ENCODE measurements at places on chromosomes 3 and 15. TPM values are rescaled to one million over a fixed set of nuclear protein-coding genes. Genes with fewer than 3 reads are reported as not detected.

DNA sequence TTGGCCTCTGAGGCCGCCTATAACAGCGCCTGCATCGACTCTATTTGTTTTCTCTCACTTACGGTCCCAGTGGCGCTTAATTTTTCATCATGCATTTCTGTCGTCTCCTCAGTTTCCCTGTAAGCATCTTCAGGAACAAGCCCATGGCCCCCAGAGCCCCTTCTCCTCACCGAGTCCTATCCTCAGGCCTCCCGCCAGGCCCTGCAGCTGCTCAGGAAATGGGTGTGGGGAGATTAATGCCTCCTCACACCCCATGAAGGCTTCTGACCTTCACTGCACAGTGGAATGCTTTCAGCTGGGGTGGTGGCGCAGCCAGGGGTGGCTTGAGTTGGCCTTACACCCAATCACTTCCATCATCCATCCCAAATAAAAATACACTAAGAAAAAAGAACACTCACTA lies 260.4 kb downstream of the FAM43A start:
- no peak for DNase-seq

- DNase-seq = no peak
Observed at GRCh38 chr15:26051761-26052675, 188.9 kb upstream of the ATP10A start.

- DNase-seq = no peak
Observed at GRCh38 chr15:28085489-28086174, 13.5 kb downstream of the OCA2 start.

DNA sequence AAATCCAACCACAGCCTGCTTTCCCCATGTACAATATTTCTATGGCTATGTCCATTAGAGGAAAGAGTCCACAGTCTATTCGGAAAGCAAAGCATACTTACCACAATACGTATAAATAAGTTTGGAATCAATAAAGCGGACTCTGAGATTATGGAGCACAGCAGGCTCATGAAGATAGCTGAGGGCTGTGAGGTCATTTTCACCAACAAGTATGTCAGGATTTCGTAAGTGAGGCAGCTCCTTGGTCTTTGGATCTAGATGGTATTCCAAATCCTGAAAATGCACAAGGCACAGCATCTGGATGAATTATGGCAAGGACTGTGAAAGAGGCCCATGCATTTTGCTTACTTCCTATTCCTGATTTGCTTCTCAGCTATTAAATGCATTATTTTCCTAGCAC lies 100.4 kb downstream of the MYO5A start:
- DNase-seq = no peak

DNA sequence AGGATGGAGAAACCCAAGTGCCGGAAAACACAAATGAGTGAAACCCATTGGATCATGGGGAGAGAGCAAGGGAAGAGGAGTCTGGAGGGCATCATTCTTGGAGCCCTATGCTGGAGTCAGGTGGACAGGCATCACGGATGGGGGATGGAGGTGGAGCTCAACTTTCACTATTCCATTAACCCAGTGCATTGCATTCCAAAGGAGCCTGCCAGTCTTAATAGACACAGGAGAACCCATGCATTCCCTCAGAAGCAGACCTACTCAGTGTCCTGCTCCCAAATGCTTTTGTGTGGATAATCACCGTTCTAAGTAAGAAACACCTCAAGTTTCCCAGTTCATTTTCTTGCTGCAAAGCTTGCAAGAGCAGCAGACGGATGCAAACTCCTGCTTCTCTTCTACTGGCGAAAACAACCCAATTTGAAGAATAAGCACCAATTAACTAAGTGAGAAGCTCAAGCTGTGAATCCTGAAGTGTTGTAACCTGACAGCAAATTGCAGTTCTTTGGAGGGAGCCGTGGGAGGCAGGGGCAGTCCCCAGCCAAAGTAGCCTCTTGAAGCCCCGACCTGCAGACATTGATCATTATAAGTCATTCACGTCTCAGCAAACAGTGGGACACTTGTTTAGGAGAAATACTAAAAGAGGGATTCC lies 25.3 kb downstream of the SEMA5B start:
- DNase-seq = no peak

- DNase-seq = peak; percentile 37
Observed at GRCh38 chr15:74442604-74443003, 8.8 kb upstream of the SEMA7A start.

The NOX5 gene
- not detected for total RNA-seq

The ENTPD3 gene
- not detected for total RNA-seq

DNA sequence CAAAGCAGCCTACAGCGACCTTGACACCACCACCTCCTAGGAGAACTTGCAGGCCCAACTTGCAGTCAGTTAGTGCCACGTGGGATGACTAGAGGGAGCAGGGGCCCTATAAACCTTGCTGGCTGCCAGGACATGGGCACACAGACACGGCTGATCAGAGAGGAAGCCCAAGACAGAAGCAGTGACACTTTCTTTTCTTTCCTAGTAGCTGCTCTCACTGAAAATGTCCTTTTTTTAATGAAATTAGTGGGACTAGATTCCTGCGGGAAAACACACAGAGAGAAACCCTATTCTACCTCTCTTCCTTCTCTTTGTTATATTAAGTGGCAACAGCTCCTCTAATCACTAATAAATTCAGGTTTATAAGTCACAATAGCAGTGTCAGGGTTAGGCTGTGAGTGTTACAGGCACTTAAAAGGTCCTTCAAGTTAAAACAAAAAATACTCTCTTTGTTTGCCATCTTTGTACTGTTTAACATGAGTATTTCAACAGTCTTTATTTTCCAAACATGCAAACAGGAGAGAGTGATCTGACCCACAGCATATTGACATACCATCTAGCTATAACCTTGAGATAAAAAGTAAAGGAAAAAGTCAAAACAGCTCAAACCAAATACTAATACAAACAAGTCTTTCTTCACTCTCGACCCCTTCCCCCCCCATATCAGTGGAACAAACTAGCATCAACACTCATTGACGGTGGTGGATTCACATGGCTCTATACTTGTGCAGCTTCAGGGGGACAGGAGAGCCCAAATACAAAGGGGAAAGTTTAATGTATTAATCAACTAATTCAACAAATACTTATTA lies 2.1 kb upstream of the TMEM212 start:
- DNase-seq = no peak

DNA sequence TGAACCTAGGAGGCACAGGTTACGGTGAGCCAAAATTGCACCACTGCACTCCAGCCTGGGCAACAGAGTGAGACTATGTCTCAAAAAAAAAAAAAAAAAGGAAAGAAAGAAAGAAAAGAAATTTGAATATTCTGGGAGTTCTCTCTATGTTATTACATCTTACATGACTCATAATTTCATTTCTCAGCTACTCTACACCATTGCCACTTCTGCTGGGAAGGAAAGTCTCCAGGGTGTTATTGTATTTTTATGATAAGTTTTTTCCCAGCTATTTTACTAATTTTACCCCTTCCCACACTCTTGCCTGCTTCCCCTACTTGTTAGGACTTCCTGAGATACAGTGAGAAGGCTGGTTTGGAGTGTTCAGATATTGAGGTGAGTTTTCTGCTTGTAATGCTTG lies 69.7 kb upstream of the UMPS start:
- no peak for DNase-seq

DNA sequence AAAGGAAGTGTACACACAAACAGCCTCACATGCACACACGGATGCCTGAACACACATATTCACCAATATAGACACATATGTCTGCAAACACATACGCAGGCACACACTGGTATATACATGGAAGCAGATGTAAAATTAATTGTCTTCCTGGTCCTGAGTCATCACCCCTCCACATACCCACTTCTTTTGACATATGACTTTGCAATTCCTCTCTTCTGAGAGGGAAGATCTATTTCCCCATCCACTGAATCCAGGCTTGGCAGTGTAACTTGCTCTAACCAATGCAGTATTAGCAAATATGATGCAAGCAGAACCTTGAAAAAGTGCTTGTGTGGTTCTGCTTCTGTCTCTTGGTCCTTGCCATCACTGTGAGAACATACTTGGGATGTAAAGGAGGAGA lies 76.8 kb upstream of the HRH1 start:
- DNase-seq = no peak

- DNase-seq = no peak
Observed at GRCh38 chr15:73541479-73541878, 91.7 kb downstream of the NPTN start.

- DNase-seq = no peak
Observed at GRCh38 chr15:33959844-33960548, 8.3 kb upstream of the CHRM5 start.

- peak; percentile 84 for DNase-seq
Observed at GRCh38 chr3:172323894-172324610, 124.2 kb downstream of the GHSR start.

Measured in right lobe of liver (tissue), 6 donors.